ENCODE measurements at places on chromosomes 2 and 18.

- DNase-seq, result no peak
These were observed 50.0 kb downstream of the CPO start for GRCh38 chr2:206989311-206989710.

DNA sequence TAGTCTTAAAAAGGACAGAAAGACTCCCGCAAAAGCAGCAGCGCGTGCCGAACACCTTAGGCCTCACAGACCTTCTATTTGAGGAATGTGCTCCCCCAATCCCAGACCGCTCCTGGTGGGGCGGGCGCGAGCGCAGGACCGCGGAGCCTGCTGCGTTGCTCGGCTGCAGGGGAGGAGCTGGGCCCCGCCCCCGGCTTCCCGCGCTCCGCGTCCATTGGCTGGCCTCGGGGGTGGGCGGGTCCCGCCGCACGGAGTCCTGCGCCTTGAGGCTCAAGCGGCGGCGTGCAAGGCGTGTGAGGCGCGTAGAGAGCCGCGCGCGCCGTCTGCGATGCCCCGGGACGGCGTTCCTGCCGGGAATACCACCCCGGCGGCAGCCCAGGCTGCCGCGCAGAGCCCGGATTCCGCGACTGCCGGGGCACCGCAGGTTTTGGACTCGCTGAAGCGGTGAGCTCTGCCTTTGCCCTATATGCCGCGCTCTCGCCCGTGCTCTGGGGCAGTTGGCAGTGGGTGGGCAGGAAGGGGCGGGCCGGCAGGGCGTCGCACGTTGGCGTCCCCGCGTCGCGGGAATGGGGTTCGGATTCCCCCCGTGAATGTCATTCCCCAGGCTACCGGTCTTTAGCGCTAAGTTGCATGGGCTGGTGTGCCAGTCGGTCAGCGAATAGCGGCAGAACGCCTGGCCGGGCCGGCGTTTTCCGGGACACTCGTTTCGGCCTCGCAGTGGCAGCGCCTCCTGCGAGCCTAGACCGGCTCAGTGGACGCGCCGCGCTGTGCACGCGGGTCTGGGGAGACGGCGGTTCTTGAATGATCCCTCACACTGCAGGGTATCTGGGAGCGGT, 49.6 kb upstream of the PAIP2B start:
- DNase-seq, result peak; percentile 67

DNA sequence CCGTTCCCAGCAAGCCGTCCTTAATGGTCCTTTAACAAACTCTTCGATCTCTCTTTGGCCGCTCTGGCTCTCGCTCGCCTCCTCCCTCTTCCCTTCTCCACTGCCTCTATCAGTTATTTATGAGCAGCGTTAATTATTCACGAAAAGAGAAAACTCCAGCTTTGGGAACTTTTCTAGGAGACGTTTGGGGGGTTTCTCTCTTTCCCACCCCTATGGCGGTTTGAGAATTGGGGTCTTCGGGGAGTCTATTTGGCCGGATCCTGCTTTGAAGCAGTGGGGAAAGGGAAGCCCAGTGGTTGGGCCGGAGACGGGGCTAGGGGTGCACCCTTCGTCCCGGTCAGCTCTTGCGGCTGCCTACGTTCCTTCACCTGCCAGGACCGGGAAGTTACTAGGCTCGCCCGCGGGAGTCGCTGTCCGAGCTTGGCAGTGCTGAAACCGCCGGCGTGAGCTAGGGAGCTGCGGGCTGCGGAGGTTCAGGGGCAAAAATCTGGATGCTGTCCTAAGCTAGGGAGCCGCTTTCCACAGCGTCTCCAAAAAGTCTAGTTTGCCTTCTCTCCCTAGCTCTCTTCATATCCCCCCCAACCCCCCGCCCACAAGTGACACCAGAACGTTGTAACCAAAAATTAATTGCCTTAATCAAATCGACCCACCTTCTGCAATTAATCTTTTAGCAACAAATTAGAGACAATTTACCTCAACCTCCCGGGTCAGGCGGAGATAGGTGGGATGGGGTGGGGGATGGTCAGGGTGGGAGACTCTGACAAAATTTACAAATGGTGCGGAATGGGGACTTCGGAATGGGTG, 8.9 kb upstream of the SKOR2 start:
- no peak for DNase-seq

- DNase-seq, result no peak
These were observed 29.1 kb downstream of the PPM1B start for GRCh38 chr2:44197816-44198215.

GRCh38 chr2:217951521-217952247, 51.1 kb downstream of the TNS1 start:
- DNase-seq, result no peak
